Iris pigment epithelial cell (primary cell): ENCODE measurements at places on chromosomes 13 and 19.

GRCh38 chr13:106109391-106109791 lies 426.1 kb downstream of the EFNB2 start:
- DNase-seq, result peak; percentile 80

- DNase-seq, result no peak
Observed at GRCh38 chr13:26861941-26862340, 101.4 kb upstream of the GPR12 start.

DNA sequence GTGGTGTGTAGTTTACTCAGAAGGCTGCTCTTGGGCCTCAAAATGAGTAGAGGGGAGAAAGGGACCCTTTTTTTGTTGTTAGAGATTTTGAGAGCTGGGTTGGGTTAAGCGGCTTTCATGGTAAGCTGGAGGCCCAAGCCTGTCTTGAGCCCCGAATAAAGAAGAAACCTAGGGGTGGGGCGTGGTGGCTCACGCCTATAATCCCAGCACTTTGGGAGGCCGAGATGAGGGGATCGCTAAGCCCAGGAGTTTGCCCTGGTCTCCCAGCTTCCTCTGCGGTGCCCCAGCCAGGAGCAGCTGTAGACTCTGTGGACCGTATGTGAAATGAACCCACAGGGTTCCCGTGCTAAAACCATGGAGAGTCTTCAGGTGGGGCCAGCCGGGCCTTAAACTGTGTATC lies 56.1 kb downstream of the KDM4B start:
- DNase-seq, result no peak

- no peak for DNase-seq
Observed at GRCh38 chr19:55067869-55068268, 4.9 kb upstream of the RDH13 start.
